Activated CD8-positive, alpha-beta memory T cell treated with anti-CD3 and anti-CD28 coated beads for 1 hour (primary cell): ENCODE measurements at places on chromosomes 11 and 22.

DNA sequence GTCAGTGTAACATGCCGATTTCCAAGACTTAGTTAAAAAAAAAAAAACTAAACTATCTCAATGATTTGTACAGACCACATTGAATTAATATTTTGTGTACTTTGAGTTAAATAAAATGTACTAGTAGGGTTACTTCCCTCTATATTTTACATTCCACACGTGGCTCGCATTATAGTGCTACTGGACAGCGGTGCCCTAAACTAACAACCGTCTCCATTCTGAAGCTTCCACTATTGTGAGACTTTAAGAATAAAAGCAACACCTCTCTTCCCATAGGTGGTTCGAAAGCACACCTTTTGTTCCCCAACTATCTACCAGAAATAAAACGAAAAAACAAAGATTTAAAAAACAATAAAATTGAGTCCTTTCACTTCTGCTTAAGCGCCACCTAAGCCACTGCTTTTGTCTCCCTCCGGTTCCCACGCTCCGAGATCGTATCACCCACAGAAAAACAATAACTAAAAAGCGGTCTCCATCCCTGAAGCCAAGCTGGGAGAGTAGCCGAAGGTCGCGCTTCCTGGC, 380 bp upstream of the TTC17 start:
- no peak for DNase-seq

DNA sequence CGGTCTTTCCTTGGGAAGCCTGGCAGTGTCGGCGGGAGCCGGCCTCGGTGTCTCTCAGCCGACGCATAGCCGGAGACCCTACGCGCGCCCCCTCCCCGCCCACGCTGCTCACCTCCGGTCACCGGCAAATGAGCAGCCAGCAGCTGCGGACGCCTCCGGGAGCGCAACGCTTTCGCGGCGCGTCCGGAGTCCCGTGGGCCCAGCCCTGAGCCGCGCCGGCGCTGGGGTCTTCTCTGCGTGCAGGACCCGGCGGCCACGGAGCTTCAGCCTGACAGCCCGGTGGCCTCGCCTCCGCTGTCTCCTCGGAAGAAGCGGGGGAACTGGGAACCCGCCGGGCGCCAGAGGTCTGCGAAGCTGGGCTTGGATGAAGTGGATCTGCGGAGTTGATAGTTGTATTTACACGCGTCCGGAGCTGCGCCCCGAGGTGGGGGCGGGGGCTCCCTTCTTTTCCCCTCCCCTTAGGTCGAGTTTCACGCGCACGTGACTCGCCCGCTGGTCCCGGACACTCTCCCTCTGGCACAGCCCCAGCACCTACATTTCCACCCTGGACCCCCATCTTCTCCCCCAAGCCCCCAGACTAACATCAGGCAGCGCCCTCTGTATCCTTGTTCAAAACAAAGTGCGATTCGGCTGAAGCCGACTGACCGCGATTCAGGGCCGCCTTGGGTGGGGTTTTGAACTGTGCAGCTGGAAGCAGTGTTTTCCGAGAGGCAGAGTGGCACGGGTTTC, at the start of gene SLC43A1:
TSS of gene SLC43A1 (minus strand) at position 371 of the 729 bp plus-strand sequence. CDS start 1,591 bp downstream, outside the sequence.
- no peak for DNase-seq

- no peak for DNase-seq
Measured at GRCh38 chr11:130426223-130426836, 2.1 kb downstream of the ADAMTS8 start.

- DNase-seq, result no peak
Measured at GRCh38 chr11:31974366-31975136, 116.3 kb upstream of the RCN1 start.

- no peak for DNase-seq
Measured at GRCh38 chr11:13065200-13065787, 56.2 kb downstream of the RASSF10 start.

DNA sequence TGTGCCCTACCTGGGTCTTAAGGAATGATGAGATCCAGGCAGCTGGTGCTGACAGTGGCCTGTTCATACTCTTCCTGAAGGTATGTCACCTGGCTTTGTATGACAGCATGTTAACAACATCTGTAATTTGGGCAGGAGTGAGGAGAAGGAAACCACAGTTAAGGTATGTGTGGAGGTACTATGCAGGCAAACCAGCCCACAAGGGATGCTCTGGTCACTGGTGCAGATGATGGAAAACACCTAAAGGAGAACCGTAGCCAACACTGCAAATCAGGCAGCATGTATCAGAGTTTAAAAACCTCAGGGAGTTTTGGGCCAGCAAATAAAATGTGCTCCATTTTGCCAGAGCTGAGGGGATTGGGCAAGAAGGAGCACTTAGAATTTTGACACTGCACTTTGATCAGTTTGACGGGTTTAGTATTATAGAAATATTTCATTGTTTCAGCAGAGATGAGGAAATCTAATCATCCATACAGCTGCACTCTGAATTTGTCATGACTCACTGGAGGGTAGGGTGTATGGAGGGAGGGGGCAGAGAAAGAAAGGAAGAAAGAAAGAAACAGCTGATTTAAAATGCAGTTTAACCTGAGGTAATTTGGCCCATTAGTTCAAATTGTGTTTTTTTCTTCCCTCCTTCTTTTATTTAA, 260.9 kb downstream of the KIRREL3 start:
- DNase-seq, result no peak

- no peak for DNase-seq
Measured at GRCh38 chr11:119540370-119541125, 117.6 kb upstream of the THY1 start.

GRCh38 chr11:75344186-75344585, 7.3 kb downstream of the ARRB1 start:
- DNase-seq, result no peak

- DNase-seq, result no peak
Measured at GRCh38 chr11:44505581-44506054, 59.8 kb upstream of the CD82 start.

- DNase-seq, result peak; percentile 22
Measured at GRCh38 chr22:26502688-26503561, 9.3 kb downstream of the TFIP11 start.

DNA sequence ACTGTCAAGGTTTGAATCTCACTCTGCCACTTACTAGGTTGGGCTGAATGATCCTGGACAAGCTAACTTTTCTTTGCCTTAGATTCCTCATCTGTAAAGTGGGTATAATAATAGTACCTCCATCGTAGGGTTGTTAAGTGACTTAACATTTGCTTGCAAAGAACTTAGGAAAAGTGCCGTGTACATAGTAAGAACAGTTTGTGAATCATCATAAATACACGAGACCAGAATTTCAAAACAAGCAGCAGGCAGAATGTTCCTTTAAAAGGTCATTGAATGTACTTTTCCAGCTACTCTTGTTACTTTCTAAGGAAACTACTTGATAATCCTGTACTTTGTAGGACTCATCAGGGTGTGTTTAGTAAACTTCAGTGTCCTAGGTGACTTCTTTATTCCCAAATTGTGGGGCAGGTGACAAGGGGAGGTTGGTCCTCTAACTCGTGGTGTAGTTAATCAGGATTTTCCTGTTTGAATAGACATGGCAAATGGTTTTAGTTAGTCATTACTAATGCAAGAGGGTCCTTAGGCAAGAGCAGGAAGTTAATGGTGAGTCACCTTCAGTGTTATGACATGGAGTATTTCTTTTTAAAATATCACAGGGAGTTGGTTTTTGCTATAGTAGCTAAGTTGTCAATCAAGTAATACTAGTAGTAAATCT, 67.9 kb downstream of the YAP1 start:
- no peak for DNase-seq

DNA sequence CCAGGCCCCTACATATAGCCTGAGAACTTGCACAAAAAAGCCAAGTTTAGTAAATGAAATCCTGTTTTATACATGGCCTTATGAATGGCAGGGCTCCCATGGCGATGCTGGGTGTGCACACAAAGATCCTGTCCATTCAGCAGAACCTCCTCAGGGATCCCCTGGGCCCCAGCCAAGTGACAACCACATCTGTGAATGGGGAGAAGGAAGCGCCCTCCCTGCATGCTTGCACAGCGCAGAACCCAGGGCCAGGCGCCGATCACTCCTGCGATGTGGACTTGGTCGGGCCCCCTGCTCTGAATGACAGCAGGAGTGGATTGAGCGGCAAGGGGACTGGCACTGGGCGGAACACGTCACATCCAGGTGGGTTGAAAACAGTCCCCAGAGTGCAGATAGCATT, 4.5 kb upstream of the CDC42EP2 start:
- no peak for DNase-seq

DNA sequence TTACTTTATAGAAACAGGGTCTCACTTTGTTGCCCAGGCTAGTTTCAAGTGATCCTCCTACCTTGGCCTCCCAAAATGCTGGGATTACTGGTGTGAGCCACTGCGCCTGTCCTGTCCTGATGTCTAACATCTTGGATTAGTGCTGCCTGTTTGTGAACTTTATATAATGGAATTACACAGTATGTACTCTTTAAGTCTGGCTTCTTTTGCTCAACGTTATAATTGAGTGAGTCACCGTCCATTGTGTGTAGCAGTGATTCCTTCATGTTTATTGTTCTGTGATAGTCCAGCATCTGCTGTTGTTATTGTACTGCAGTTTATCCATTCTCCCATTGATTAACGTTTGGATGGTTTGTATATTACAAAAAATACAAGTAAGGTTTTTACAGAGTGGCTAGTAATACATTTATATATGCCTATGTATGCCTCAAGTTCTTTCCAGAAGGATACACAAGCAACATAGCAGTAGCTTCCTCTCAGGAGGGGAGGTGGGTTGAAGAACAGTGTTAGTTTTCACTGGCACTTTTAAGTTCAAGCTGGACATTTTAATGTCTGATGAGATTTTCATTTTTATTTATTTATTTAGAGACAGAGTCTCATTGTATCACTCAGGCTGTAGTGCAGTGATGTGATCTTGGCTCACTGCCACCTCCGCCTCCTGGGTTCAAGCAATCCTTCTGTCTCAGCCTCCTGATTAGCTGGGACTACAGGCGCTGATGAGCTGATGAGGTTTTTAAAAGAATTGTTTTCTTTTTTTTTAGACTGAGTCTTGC, 25.2 kb upstream of the MICALL1 start:
- DNase-seq, result no peak

DNA sequence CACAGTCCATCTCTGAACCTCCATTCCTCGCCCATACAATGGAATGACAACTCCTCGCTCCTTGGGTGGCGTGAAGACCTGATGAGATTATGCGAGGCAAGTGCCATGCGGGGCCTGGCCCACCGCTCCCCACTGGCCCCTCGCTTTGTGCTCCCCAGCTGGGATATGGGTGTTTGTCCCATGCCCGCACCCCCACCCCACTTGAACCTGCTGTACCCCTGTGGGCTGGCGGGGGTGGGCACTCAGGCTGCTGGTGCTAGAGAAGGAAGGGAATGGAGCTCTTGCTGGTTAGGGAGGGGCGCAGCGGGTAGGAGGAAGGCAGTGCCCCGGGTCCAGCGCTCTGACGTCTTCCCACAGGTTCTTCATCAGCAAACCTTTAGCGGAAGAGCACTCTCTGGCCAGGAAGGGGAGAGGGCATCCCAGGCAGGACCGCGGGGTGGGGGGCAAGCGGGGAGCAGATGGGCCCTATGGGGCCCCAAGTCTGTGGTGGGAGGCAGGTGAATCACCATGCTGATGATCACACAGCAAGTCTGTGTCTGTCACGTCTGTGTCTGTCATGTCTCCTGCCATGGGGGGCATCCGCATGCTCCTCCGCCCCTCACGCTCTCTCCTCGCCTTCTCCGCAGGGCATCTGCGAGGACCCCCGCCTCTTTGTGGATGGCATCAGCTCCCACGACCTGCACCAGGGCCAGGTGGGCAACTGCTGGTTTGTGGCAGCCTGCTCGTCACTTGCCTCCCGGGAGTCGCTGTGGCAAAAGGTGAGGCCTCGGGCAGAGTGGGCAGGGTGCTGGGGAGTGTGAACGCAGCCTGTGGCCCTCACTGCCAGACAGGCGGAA, 9.4 kb upstream of the OMP start:
- DNase-seq, result no peak

GRCh38 chr22:46370584-46371291, 35.2 kb downstream of the TRMU start:
- DNase-seq, result peak; percentile 34

DNA sequence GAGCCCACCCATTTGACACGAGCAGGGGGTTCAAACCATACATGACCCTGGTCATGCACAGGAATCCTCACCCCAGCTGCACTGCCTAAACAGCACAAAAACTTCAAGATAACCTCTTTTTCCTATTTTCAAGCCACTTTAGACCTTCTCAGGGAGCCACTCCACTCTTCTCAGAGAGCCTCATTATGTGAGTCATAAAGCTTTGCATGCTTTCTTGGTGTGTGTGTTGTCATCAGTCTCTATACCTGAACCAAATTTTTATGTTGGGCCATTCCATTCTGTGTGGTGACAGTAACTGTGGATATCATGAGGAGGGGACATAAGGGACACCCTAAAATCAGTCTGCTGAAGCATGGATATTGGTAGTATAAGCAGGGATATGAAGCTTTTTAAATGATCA, 769.5 kb upstream of the API5 start:
- no peak for DNase-seq

DNA sequence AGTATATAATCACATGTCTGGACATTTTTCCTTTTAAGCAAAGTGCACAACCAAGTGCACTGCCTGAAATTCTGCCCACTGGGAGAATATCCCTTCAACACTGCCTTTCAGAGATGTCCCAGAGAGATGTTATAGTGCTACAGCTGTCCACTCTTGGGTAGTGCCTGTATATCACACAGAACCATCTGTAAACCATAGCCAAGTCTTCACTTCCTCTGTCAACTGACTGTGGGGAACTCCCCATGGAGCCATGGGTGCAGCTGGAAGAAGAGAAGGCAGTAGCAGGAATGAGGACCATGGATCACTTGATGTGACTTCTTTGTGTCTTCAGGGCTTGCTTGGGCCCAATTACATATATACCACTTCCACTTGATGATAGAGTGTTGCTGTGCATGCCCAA, 44.6 kb upstream of the LIN7C start:
- no peak for DNase-seq

DNA sequence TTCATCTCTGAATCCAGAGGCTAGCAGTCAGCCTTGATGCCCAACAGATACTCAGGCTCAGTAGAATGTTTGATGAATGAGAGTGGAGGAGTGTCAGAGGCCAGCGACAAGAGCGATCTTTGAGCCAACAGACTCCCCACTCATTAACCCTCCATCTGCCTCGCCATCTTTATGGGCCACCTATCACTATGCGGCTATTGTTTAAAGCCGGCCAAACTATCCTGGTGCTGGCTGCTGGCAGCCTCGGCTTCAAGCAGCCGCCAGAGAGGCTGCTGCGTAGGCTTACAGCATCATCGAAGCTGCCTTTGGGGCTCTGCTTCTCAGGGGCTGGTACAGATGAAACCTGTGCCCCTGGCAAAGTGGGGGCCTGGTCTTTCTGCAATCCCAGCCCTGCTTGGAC, 525.6 kb downstream of the INSC start:
- DNase-seq, result no peak

DNA sequence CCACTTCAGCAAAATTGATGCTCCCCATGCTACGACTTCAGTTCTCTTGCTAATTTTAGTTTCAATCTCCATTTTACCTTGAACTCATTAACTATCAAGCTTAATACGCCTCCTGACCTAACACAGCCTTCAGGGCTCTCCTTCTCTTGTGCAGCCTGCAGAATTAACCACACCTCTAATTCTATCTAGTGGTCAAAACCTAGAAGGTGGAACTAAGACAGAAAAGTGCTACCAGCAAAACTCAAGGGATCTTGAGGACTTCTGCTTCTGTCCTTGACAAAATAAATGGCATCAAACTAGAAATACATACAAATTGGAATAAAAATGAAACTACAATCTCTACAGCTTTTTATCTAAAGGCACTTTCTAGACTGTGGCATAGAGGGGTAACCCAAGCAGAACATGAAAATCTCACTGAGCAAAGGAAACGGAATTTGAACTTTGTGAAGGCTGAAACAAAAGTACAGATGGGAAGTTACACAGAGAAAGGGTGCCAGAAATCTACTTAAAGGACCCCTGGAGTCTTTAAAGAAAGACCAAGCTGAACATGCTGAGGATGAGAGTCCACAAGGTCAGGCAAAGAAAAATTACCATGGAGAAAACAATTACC, 10.7 kb downstream of the CWF19L2 start:
- DNase-seq, result no peak
